ENCODE measurements at places on chromosomes 7 and 10. TPM values are rescaled to one million over a fixed set of nuclear protein-coding genes. Genes with fewer than 3 reads are reported as not detected.

- no peak for DNase-seq
Measured at GRCh38 chr10:31142026-31142425, 110.4 kb upstream of the ZNF438 start.

GRCh38 chr10:120578890-120579289 is 121.9 kb downstream of the PLPP4 start:
- DNase-seq, result peak; percentile 43

- no peak for DNase-seq
Measured at GRCh38 chr7:116673457-116673865, 1.5 kb downstream of the MET start.

GRCh38 chr7:34622182-34622581 is 35.8 kb upstream of the NPSR1 start:
- peak; percentile 48 for DNase-seq

DNA sequence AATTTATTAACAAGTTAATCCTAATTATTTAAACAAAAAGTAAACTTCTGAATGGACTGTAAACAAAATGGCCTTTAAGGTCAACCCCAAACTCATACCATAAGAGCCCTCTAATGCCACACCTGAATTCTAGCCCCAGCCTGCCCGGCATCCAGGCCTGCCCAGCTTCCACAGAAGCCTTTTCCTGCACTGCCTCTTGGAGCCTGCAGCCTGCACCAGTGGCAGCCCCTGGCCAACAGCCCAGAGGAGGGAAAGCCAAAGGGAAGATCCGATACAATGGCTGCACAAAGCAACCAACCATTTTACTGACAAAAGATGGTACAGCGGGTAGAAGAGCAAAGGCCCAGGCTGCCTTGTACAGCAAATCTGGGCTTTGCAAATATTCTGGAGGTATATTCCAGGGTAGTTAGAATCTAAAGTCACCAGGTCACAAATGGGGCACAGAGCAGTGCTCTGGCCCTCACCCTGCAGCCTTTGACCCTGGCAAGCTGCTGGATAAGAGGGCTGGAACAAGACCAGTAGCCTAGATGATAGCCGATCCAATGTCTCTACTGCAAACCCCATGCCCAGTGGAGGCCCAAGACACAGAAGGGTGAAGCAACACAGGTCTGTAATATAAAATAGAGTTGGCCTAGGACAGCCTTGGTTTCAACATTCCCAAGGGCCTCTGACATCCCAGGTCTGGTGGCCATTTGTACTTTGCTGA is 12.5 kb upstream of the CH25H start:
- no peak for DNase-seq

UNCX gene
- not detected for total RNA-seq

SLC16A12 gene
- total RNA-seq, result 2.0 TPM

- no peak for DNase-seq
Measured at GRCh38 chr10:79001082-79001885, 67.5 kb upstream of the ZMIZ1 start.

GRCh38 chr10:28633750-28634149 is 43.6 kb upstream of the BAMBI start:
- DNase-seq, result no peak

CAV2 gene
- 3.5 TPM for total RNA-seq

SEC31B gene
- 6.7 TPM for total RNA-seq

DNA sequence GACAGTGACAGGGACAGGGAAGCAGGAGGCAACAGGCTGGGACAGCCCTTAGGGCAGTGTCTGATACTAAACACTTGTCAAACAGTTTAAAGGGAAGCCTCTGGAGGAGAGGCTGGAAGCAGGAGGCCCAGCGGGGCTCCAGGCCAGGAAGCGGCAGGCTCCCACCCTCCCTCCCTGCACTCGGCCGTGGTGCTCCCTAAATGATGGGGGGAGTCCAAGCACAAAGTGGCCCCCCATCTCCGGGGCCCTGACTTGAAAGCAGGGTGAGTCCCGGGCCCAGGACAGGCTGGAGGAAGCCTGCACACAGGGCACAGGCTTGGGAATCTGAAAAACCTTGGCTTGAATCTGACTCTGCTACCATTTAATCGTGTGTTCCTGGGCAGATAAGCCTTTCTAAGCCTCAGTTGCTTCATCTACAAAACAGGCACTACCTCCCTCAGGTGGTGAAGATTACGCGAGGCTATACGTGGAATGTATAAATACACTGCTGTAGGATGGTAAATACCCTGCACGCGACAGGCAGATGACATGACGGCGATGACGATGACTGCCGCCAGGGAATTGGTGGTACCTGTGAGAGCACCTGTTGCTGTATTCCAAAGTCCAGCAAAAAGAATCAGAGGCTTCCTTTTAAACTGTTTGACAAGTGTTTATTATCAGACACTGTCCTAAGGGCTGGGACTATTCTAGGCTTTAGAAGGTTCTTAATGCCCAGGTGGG is 34.1 kb downstream of the GBX1 start:
- no peak for DNase-seq

DNA sequence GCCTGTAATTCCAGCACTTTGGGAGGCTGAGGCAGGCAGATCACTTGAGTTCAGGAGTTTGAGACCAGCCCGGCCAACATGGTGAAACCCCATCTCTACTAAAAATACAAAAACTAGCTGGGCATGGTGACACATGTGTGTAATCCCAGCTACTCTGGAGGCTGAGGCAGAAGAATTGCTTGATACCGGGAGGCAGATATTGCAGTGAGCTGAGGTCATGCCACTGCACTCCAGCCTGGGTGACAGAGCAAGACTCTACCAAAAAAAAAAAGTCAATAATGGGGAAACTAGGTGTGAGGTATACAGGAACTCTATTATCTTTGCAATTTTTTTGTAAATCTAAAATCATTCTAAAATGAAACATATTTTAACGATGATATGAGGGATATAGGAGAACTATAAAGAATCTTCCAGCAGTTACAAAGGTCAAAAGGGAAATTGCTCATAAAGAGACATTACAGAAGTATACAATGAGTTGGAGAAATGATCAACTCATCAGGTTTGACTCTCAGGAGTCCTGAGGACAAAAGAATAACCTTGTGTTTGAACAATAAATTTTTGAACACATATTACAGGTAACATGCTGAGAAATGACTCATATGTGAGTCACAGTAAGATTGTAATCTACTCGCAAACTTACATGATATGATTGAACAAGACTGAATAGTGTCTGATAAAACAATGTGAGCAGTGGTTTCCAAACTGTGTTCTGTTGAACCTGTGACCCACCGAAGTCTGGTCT is 272.6 kb downstream of the FGFR2 start:
- no peak for DNase-seq

GRCh38 chr7:39693812-39694211 is 70.4 kb downstream of the RALA start:
- DNase-seq, result no peak

GRCh38 chr10:101330631-101331225 is 23.2 kb upstream of the BTRC start:
- DNase-seq, result no peak

GDF2 gene
- not detected for total RNA-seq

GLCCI1 gene
- 15.5 TPM for total RNA-seq

GRCh38 chr10:182441-183201 is 47.4 kb downstream of the ZMYND11 start:
- DNase-seq, result no peak

DNA sequence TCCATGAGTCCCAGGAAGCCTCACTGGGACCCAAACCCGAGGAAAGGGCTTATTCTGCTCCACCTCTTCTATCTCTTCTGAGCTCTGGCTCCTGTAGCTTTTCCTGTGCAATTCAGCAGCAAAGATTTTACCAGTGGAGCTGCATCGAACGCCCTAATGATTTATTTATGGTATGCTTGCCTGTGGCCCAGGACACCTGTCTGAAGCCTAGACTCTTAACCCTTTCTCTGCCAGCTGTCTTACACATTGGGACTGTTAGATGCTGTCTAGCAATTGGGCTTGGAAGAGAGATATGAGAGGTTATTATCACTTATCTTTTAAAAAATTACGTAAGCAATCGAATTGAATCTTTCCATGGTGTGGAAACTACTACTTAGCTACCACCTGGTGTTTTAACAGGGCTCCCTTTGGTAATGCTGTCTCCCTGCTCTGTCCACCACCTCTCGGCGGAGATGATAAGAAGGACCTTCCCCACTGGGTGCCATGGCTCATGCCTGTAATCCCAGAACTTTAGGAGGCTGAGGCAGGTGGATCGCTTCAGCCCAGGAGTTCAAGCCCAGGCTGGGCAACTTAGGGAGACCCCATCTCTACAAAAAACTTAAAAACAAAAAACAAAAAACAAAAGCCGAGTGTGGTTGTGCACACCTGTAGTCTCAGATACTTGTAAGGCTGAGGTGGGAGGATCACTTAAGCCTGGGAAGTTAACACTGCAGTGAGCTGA is 8.8 kb downstream of the ACSL5 start:
- no peak for DNase-seq

FAM237B gene
- total RNA-seq, result not detected

ABCB8 gene
- 27.1 TPM for total RNA-seq

- no peak for DNase-seq
Measured at GRCh38 chr10:112584276-112584675, 137.3 kb downstream of the VTI1A start.

DNA sequence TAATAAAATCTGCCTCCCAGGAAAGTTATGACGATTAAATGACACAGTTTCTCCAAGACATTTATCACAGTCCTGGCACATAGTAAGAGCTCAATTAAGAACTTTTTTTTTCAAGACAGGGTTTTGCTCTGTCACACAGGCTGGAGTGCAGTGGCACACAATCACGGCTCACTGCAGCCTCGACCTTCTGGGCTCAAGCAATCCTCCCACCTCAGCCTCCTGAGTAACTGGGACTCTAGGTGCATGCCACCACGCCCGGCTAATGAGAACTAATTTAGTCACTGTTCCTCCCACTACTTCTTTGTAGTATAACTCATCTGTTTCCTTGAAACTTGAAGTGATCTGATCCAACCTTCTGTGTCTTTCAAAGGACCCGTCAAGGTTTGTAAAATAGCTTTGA is 42.2 kb upstream of the MXI1 start:
- no peak for DNase-seq

DNA sequence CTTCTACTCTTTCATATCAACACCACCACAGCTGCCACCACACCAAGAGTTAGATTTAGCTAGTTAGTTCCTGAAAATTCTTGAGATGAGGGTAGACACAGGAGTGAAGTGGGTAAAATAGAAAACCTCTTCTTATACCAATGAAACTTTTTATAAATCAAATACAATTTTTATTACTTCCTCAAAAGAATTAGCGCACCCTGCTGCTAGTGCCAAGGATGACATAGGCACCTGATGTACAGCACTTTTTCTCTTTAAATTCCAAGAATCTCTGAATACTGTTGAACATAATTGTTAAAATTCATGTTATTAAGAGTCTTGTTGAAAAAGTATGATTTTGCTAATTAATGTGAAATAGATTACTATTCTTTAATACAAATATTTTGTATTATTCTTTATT is 11.4 kb downstream of the ZWINT start:
- DNase-seq, result no peak

DNA sequence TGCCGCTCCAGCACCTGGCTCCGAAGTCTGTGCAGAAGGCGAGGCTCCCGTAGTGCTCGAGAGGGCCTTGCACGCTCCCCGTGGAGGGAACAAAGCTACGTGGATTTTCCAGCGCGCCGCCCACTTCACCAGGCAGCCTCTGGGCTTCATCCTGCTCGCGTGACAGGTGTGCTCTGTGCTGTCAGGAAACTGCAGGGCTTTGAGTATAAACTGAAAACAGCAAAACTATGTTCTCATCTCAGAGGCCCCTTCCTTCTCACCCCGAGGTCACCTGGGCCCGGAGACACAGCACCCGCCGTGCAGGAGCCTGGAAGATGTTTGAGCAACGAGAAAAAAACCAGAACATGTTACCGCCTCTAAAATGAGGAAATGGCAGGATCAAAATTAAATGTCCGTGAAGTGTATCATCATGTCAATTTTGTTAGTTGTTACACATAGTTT is 17.6 kb upstream of the GPR146 start:
- no peak for DNase-seq

GRCh38 chr10:97017474-97017903 is 168.3 kb downstream of the SLIT1 start:
- DNase-seq, result no peak

- DNase-seq, result no peak
Measured at GRCh38 chr10:132588301-132589013, 50.9 kb downstream of the INPP5A start.

CCDC3 gene
- 5.2 TPM for total RNA-seq

DNA sequence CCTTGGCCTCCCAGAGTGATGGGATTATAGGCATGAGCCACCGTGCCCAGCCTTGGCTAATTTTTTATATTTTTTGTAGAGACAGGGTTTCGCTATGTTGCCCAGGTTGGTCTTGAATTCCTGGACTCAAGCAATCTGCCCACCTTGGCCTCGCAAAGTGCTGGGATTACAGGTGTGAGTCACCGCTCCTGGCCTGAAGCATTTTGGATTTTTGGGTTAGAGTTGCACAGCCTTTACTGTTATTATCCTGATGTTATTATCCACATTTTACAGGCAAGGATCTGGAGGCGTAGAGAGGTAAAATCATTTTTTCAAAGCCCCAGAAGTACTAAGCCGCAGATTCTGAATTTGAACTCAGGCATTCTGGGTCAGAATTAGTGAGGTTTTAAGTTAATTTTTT is 75.4 kb downstream of the TCF7L2 start:
- no peak for DNase-seq

- DNase-seq, result no peak
Measured at GRCh38 chr7:132403465-132404110, 172.7 kb downstream of the PLXNA4 start.

GRCh38 chr10:93077860-93078337 is 4.2 kb downstream of the CYP26A1 start:
- DNase-seq, result no peak

ADARB2 gene
- 5.0 TPM for total RNA-seq

ELFN1 gene
- total RNA-seq, result 5.0 TPM

GRCh38 chr7:126790763-126791162 is 462.0 kb downstream of the GRM8 start:
- DNase-seq, result peak; percentile 41

AMPH gene
- total RNA-seq, result 9.4 TPM

- peak; percentile 43 for DNase-seq
Measured at GRCh38 chr10:117135026-117135372, 3.1 kb downstream of the VAX1 start.

DNA sequence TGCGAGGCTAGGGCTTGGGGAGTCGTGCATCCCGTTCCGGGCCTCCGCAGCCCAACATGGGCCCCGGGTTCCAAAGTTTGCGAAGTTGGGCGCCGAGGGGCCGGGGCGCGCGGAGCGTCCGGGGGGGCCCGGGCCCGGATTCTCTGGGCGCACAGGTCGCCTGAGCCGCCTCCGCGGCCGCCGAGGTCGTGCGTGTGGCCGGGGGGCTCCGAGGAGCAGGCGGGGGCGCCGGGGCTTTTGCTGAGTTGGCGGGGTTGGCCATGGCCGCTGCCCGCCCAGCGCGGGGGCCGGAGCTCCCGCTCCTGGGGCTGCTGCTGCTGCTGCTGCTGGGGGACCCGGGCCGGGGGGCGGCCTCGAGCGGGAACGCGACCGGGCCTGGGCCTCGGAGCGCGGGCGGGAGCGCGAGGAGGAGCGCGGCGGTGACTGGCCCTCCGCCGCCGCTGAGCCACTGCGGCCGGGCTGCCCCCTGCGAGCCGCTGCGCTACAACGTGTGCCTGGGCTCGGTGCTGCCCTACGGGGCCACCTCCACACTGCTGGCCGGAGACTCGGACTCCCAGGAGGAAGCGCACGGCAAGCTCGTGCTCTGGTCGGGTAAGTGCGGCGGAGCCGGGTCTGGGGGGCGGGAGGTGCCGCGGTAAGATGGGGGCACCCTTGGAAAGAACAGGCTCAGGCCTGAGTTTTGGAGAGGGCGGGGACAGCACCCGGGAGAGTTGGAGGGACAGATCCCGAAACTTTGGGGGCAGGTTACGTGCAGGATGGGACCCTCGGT is 643 bp downstream of the SMO start:
- DNase-seq, result peak; percentile 53

- DNase-seq, result no peak
Measured at GRCh38 chr7:149414171-149414570, 46.7 kb downstream of the ZNF777 start.

HGF gene
- 1.1 TPM for total RNA-seq
